ENCODE measurements at places on chromosomes 2 and 18.

GRCh38 chr2:205741256-205741978 lies 59.1 kb downstream of the NRP2 start:
- no peak for DNase-seq

DNA sequence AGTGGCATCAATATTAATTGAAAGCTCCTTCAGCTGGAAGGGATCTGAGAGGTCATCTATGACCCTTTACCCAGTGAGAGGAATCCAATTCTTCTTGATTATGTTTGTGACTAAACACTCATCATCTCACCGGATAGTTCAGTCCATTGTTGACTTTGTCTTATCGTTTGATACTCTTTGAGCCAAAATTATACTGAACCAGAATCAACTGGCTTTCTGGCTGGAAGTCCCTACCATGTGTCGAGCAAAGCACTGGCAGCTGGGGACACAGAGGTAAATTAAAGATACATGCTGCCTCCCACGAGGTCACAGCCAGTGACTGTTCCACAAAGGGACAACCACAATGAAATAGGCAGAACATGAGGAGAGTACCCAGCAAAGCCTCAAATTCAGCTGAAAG lies 91.4 kb upstream of the FHL2 start:
- no peak for DNase-seq

GRCh38 chr2:190805126-190805525 lies 75.5 kb upstream of the GLS start:
- DNase-seq: no peak

GRCh38 chr2:9408641-9409151 lies 14.6 kb downstream of the ITGB1BP1 start:
- DNase-seq: no peak

DNA sequence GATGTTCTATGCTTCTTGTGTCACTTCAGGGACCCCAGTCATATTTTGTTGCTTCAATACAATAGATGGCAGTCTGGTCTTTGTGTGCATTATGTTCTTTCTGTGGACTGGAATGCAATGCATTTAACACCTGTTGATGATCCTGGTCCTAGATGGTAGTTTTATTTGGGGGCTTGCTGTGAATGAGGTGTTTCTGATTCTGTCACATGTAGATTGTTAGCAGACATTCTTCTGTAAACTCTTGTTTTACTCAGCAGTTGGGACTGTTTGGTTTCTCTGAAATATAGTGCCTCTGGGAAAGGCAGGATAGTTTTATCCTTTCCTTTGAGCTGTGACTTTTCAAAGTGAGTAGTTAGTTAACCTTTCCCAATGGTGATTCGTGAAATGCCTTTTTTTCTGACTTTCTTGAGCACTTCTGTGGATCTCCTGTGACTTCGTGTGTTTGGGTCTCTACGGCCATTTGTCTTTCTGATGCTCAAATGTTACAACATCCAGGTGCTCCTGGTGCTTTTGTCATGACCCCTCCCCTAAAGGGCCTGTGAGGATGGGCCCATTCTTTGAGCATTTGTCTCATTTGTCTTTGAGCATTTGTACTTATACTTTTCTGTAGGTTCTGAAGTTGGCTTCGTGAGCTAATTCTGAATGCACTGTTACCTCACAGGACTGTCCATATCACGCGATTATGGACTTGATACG lies 20.8 kb downstream of the ADNP2 start:
- no peak for DNase-seq

DNA sequence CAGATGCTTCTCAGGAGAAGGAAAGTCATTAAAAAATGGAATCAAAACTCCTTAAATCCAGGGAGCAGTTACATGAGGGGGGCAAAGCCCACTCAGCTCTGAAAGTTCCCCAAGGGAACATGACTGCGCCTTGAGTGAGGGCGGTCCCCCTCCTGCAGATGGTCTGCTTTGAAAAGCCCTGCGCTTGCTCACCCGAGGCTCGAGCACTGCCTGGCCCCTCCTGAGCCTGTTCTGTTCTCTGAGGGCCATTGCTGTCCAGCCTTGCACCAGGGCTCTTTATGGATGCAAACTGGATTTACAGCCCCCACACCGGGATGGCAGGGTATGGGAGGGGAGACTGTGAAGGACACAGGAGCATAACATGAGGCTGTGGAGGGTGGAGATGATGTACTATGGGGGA lies 37.8 kb upstream of the DNMT3A start:
- DNase-seq: no peak

DNA sequence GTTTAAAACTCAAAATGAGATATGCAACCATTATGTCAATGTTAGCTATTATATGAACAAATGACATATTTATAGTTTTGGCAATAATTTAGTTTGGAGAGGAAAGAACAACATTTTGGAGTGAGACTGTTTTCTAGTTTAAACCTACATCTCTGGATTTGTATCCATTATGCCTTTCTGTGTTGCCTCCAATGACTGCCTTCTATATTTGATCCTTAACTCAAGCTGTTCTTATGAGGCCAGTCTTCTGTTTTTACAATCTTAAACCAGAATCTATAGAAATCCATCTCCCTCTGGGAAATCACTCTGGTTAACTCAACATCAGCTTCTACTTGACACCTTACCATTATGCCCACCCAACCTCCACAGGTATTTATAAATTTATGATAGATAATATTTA lies 67.5 kb downstream of the ZNF385B start:
- no peak for DNase-seq

DNA sequence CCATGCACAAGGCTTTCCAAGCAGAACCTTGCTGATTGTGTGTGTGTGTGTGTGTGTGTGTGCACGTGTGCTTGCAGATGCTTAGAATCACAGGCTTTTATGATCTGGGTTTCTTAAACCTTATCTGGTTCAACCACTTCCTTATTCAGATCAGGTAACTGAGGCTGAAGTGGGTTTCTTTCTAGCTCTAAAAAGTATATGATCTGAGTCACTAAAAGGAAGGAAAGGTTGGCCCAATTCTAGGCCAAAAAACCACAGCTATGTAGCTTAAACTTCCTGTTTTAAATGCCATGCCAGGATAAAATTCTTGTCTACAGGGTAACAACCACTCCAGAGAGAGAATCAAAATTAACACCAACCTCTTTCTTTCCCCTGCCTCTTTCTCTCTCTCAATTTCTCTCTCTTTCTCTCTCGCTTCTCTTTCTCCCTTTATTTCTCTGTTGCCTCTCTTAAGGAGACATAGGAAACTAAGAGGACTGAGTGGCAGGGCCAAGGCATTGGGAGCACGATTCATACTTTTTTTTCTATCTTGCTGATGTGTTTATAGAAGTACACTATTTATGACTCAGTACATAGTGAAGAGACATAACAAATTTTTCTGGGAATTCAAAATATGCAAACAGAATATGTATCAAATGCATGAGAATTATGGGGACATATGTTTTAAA lies 140.3 kb downstream of the TRIB2 start:
- no peak for DNase-seq

DNA sequence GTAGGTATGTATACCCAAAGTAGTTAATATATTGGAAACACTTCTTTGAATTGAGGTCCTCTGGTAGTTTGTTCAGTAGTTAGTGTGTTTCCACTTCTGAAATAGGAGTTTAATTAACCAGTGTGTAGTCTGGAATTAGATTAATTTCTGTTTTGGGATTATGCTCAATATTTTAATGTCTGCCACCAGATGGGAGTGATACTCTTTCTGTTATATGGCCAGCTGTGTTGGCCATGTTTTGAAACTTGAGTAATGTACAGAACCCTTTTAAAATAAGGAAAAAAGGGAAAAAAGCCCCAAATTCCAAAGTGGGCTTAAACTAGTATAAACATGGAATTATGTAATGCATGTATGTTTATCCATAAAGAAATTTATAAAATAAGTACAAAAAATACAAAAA lies 147.7 kb downstream of the CTNNA2 start:
- DNase-seq: no peak

GRCh38 chr2:175175896-175176295 lies 5.6 kb downstream of the ATP5MC3 start:
- DNase-seq: no peak

DNA sequence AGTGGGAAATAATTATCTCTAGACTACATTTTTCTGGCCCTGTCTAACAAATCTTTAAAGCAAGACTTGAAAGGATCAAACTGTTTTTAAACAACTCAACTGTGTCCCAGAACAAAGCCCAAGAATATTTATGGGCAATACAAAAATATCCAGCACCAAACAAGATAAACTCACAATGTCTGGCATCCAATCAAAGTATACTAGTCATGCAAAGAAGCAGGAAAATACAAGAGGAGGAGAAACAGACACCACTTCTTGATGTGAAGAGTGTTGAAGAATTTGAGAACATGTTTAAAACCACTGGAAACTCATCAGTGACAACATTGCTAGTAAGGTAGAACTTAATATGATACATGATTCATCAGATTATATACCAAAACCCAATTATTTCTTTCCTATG lies 66.1 kb upstream of the CDC42EP3 start:
- DNase-seq: no peak

DNA sequence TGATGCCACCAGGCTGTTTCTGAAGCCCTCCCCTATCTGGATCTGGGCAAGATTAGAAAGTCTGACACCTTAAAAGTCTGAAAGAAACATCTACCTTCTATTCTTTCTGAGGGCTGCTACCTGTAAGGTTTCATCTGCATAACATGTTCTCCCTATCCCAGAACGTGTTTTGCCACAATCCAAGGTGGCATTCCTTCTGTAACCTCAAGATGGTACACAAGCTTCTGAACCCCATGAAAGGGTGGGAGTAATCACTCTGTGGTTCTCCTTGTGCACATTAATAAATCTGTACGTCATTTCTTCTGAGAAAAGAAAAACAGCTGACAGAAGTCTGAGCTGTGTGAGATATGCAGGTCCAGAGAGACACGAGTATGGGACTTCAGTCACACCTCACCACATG lies 41.8 kb upstream of the MSH6 start:
- no peak for DNase-seq

DNA sequence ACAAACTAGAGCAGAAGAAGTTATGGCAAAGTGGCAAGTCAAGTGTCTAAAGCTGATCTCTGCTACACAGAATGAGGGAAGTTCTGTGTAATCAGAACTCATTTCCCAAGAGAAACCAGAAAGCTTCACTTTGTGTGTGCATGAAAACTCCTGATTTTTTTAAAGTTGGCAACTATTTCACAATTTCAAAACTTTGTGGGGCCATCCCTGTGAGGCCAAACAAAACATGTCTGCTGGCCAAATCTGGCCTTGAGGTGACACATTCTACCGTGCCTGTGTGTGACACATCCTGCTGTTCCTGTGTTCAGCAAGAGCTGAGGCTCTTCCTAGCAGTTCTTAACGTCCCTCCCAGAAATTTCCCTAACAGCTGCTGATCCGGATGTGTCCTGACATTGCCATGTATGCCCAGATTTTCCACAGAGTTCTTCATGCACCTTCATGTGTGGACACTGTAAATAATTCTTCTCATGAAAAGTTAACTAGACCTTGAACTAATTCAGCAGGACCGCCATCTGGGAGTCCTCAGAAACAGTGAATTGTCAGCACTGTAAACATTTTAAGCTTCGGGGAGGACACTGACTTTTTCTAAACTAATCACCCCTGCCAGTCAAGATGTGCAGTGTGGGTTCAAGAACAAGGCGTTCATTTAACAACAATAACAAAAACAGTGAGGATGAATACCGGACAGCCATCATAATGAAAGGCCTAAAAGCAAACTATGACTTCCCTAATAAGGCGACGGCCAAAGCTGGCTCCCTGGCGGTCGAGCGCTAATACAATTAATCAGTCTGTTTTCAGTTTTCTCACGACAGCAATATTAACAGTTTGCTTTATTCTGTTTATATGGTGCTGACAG lies 99.0 kb downstream of the PLEKHM3 start:
- DNase-seq: no peak

GRCh38 chr18:44589693-44590355 lies 90.9 kb upstream of the SETBP1 start:
- DNase-seq: no peak

DNA sequence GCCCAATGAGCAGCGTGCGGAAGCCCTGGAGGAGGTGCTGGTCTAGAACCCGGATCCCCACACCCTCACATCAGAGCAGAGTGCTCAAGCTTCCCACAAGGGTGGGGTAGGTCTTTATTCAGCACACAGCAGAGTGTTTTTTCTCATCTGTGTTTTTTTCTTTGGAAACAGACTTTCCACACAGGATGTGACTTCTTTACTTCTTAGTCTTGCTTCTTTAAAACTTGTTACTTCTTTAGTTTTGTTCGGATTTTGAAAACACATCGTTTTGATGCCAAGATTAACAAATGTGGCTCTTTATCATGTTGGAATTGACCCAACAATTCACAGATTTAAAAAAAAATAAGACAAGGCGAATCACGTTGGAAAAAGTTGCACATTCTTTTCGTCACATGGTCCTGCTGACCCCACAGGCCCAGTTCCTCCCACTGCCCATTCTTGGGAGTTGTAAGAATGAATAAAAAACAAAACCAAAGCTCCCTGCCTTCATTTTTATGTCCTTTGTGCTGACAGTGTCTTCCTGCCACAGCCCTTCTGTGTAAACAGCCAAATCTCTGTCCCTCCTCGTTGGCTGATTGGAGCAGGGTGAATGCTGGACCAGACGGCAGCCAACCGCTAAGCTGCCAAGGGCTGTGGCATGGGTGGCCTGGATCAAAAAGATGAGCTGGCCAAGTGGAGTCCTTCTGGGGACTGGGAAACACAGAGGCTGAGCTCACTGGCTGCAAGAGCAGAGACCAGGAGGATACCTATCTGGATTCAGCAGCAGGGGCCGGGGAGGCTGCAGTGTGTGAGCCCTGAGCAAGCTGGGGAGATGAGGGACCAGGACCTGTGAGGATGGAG lies 81.6 kb downstream of the TWIST2 start:
- DNase-seq: no peak

DNA sequence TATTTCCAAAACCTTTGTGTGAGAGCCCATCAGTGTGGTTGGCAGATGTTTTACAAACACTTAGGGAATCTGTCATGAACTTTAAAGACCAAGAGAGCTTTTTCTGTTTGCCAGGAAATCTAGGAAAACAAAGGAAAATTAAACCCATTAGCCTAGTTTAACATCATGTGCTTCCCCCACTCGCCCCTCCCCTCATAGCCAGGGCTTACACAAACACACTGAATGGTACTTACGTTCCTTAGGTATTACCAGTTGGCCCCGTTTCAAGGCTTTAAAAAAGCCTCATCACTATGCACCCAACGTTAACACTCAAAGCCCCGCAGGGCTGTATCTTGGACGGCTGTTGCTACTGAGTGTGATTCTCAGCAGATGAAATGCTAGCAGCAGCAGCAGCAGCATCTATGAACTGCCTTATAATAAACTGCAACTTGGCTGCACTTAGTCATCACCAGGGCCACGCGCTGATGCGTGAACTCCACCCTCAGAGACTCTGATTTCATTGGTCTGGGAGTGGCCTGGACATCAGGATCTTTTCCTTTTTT lies 20.1 kb upstream of the TTC39C start:
- DNase-seq: peak; percentile 47

- no peak for DNase-seq
Measured at GRCh38 chr18:48360376-48361021, 48.7 kb downstream of the ZBTB7C start.

DNA sequence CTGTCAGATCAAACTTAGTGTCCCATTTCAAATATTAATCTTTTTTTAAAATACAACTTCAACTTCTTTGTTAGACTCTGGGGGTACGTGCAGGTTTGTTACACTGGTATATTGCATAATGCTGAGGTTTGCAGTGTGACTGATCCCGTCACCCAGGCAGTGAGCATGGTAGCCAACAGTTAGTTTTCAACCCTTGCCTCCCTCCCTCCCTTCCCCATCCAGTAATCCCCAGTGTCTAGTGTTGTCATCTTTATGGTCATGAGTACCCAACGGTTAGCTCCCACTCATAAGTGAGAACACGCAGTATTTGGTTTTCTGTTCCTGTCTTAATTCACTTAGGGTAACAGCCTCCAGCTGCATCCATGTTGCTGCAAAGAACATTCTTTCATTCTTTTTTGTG lies 23.9 kb downstream of the NOL10 start:
- no peak for DNase-seq

GRCh38 chr2:151661625-151662024 lies 72.7 kb downstream of the NEB start:
- no peak for DNase-seq
